ENCODE measurements at places on chromosomes 5 and 9.

- no peak overlapping the region for H3K4me3 ChIP-seq
- no peaks in the 10 kb centered on the region for H3K4me1 ChIP-seq
- no peaks in the 10 kb centered on the region for H3K27me3 ChIP-seq
- peak overlapping the region; percentile 59 for H3K27ac ChIP-seq
- H3K36me3 ChIP-seq, result no peaks in the 10 kb centered on the region
Observed at GRCh38 chr5:96157077-96157780, 195.6 kb upstream of the ELL2 start.

DNA sequence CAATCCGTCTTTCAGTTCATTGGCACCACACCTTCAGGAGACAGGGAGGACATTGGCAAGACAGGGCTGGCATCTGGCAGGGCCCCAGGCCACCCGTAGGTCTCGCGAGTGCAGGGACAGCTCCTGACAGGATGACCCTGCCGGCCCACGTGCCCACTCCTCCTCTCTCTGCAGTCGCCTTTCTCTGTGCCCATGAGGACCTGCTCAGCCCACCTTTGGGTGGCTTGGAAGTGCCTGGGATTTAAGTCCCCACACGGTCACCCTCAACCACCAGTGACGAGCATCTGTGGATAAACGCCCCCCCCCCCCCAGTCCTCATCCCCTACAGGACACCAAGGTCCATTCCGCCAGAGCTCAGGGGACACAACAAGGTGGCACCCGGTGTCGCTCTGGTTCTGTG, 4.1 kb downstream of the MRPL36 start:
- no peak for DNase-seq
- no peak overlapping the region for H3K27ac ChIP-seq
- peaks cover 12% of the 10 kb centered on the region for H3K4me1 ChIP-seq
- H3K4me3 ChIP-seq, result no peak overlapping the region
- no peaks in the 10 kb centered on the region for H3K36me3 ChIP-seq

- H3K4me3 ChIP-seq, result no peak overlapping the region
- no peaks in the 10 kb centered on the region for H3K27me3 ChIP-seq
- DNase-seq, result no peak
- H3K36me3 ChIP-seq, result no peaks in the 10 kb centered on the region
Observed at GRCh38 chr9:137150617-137151457, 11.9 kb downstream of the GRIN1 start.

DNA sequence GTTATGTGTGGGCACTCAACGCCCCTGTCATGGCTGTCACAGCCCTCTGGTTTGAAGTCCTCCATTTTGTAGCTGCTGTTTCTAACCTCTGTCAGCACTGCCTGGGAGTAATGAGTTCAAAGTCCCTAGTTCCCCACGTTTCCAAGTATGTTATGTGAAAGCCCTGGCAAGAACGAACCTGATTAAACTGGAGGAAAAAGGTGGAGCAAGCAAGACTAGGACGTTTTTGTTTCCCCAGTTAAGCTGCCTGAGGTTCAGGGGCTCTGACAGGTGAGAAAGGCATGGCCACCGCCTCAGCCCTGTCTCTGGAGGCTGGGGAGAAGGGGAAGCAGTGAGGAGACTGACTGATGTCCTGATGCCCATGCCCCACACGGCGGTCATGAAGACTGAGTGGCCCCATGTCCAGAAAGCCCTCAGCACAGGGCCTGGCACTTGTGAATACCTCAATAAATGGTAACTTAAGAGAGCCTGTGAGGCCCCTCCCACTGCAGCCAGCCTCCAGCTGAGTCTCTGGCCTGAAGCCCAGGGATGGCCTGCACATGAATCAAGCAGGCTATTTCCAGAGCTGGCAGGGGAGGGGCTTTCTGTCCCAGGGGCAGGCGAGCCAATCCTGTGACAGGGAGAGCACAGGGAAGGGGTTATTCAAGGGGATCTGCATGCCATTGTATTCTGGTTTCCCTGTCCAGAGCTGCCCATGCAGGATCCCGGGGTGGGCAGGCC, 61.8 kb downstream of the PFDN1 start:
- H3K27me3 ChIP-seq, result no peaks in the 10 kb centered on the region
- no peak overlapping the region for H3K4me3 ChIP-seq
- H3K27ac ChIP-seq, result peak overlapping the region; percentile 54
- H3K4me1 ChIP-seq, result no peaks in the 10 kb centered on the region
- no peaks in the 10 kb centered on the region for H3K36me3 ChIP-seq

- H3K27ac ChIP-seq, result no peak overlapping the region
- peaks cover 5% of the 10 kb centered on the region for H3K27me3 ChIP-seq
- H3K4me1 ChIP-seq, result no peaks in the 10 kb centered on the region
- H3K4me3 ChIP-seq, result no peak overlapping the region
Observed at GRCh38 chr9:91582181-91582580, 158.5 kb upstream of the NFIL3 start.

GRCh38 chr5:138942861-138943260, 67.7 kb upstream of the LRRTM2 start:
- no peaks in the 10 kb centered on the region for H3K36me3 ChIP-seq
- H3K27me3 ChIP-seq, result no peaks in the 10 kb centered on the region
- no peak for DNase-seq
- no peak overlapping the region for H3K4me3 ChIP-seq
- no peak overlapping the region for H3K27ac ChIP-seq

- no peak overlapping the region for H3K4me3 ChIP-seq
- no peak overlapping the region for H3K27ac ChIP-seq
- no peak for DNase-seq
- H3K4me1 ChIP-seq, result peaks cover 9% of the 10 kb centered on the region
Observed at GRCh38 chr5:170523142-170523551, 19.3 kb downstream of the KCNIP1 start.

DNA sequence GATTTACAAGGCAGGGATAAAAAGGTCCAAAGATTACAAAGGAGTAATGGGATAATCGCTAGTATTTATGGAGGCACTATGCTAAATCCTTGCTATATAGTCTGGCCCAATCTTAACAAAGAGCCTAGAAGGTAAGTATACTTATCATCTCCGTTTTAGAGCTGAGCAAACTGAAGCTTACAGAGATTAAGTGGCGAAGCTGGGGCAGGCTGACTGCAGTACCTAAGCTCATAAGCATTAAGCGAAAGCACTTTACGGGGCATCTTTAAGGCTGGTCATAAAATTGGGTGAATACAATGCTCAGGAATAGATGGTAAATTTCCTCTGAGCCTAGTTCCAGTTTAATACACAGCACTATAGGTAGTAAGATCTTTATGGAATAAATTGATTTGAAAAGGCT, 30.0 kb upstream of the ZNF366 start:
- no peak overlapping the region for H3K27ac ChIP-seq
- H3K27me3 ChIP-seq, result no peaks in the 10 kb centered on the region
- no peaks in the 10 kb centered on the region for H3K4me1 ChIP-seq
- no peaks in the 10 kb centered on the region for H3K36me3 ChIP-seq
- H3K4me3 ChIP-seq, result no peak overlapping the region
- DNase-seq, result no peak

- no peaks in the 10 kb centered on the region for H3K36me3 ChIP-seq
- DNase-seq, result peak; percentile 34
- H3K4me3 ChIP-seq, result no peak overlapping the region
- H3K4me1 ChIP-seq, result no peaks in the 10 kb centered on the region
- H3K27ac ChIP-seq, result no peak overlapping the region
- peaks cover 20% of the 10 kb centered on the region for H3K27me3 ChIP-seq
Observed at GRCh38 chr5:1639757-1640156, 116.0 kb upstream of the LPCAT1 start.

- H3K27ac ChIP-seq, result no peak overlapping the region
- DNase-seq, result no peak
- no peaks in the 10 kb centered on the region for H3K36me3 ChIP-seq
- H3K4me1 ChIP-seq, result no peaks in the 10 kb centered on the region
- H3K4me3 ChIP-seq, result no peak overlapping the region
Observed at GRCh38 chr5:92041911-92042660, 659.0 kb upstream of the ARRDC3 start.

DNA sequence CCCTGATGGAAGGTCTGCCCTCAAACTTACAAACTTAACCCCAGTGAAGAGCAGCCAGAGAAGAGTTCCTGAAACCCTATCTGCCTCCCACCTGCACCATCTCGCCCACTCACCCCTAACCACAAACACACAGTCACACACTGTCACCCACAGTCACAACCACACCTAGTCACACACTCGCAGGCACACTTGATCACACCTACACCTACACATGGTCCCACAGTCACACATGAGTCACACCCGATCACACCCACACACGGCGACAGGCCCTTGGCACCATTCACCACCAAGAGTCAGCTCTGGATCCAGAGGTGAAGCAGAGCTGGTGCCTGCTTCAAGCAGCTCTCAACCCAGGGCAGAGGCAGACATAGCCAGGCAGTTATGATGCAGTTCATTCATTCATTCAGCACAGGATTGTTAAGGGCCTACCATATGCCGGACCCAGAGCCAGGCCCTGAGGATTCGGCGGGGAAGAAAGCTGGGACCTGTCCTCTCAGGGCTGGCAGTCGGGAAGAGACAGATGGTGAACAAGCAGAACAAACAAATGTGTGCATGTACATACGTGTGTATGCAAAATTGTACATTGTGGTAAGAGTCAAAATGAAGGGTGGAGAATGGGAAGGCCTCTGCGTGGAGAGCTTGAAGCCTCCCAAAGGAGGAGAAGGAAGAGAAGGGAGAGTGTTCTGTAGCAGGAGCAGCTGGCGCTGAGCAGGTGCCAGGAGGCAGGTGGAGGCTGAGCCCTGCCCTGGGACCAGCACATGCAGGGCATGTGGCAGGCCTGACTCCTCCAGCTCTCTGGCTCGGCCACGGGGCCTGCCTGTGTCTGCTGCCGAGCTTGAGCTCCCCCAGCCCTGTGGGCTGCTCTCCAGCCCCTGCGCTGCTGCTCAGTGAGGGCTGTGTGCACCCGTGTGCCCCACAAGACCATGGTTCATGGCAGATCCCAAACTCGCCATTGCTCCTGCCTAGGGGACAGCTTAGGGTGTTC, 6.4 kb downstream of the TSPAN17 start:
- DNase-seq, result no peak
- no peaks in the 10 kb centered on the region for H3K4me1 ChIP-seq
- no peaks in the 10 kb centered on the region for H3K36me3 ChIP-seq
- no peak overlapping the region for H3K27ac ChIP-seq

DNA sequence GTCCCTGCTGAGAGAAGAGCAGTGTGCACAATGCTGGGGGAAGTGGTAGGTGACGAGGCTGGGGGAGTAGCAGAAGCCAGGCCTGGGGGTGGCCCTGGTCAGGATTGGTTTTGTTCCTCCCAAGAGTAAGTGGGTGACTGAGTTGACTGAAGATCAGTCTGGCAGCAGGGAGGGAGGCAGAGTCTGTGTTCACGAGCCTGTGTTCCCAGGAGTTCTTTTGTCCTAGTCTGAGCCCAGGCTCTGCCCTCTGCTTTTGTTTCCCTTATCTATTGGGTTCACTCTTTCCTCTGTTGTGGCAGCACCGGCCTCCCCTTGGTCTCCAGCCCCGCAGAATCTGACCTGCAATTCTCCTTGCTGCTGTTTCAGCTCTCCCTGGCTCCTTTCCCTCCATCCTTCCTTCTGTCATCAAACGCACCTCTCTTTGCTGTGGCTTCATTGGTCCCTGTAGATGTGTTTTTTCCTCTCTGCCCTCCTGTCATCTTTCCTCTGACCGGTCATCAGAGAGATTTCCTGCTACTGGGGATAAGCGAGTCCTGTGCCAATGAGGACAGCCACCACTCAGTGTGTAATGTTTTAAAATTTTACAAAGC, 607.4 kb downstream of the KIF4B start:
- no peak overlapping the region for H3K4me3 ChIP-seq
- DNase-seq, result no peak
- no peak overlapping the region for H3K27ac ChIP-seq

- no peaks in the 10 kb centered on the region for H3K27me3 ChIP-seq
- H3K36me3 ChIP-seq, result no peaks in the 10 kb centered on the region
- no peaks in the 10 kb centered on the region for H3K4me1 ChIP-seq
- no peak for DNase-seq
- H3K27ac ChIP-seq, result no peak overlapping the region
- H3K4me3 ChIP-seq, result no peak overlapping the region
Observed at GRCh38 chr5:73853091-73853490, 227.1 kb downstream of the ARHGEF28 start.

- H3K4me3 ChIP-seq, result no peak overlapping the region
- no peak overlapping the region for H3K27ac ChIP-seq
- no peak for DNase-seq
- no peaks in the 10 kb centered on the region for H3K4me1 ChIP-seq
Observed at GRCh38 chr9:99432075-99432474, 210.0 kb downstream of the SEC61B start.

- no peak overlapping the region for H3K4me3 ChIP-seq
- H3K4me1 ChIP-seq, result no peaks in the 10 kb centered on the region
- H3K27me3 ChIP-seq, result no peaks in the 10 kb centered on the region
- DNase-seq, result no peak
Observed at GRCh38 chr9:101791938-101792337, 53.5 kb upstream of the GRIN3A start.

GRCh38 chr9:12884736-12885395, 110.0 kb downstream of the LURAP1L start:
- H3K36me3 ChIP-seq, result no peaks in the 10 kb centered on the region
- H3K27ac ChIP-seq, result no peak overlapping the region
- H3K4me3 ChIP-seq, result no peak overlapping the region
- H3K4me1 ChIP-seq, result no peaks in the 10 kb centered on the region

GRCh38 chr5:108529381-108529780, 147.5 kb upstream of the FBXL17 start:
- H3K36me3 ChIP-seq, result no peaks in the 10 kb centered on the region
- no peak overlapping the region for H3K4me3 ChIP-seq
- no peaks in the 10 kb centered on the region for H3K4me1 ChIP-seq
- no peaks in the 10 kb centered on the region for H3K27me3 ChIP-seq
- no peak overlapping the region for H3K27ac ChIP-seq

- no peaks in the 10 kb centered on the region for H3K36me3 ChIP-seq
- DNase-seq, result no peak
- H3K27ac ChIP-seq, result no peak overlapping the region
- no peaks in the 10 kb centered on the region for H3K4me1 ChIP-seq
Observed at GRCh38 chr9:99516657-99517049, 294.6 kb downstream of the SEC61B start.

GRCh38 chr9:72650206-72650605, 128.8 kb downstream of the TMC1 start:
- H3K4me1 ChIP-seq, result no peaks in the 10 kb centered on the region
- DNase-seq, result no peak
- no peak overlapping the region for H3K4me3 ChIP-seq
- no peaks in the 10 kb centered on the region for H3K36me3 ChIP-seq

GRCh38 chr9:69899491-69899890, 78.9 kb downstream of the CFAP95 start:
- DNase-seq, result no peak
- no peaks in the 10 kb centered on the region for H3K27me3 ChIP-seq
- H3K27ac ChIP-seq, result peak overlapping the region; percentile 2

DNA sequence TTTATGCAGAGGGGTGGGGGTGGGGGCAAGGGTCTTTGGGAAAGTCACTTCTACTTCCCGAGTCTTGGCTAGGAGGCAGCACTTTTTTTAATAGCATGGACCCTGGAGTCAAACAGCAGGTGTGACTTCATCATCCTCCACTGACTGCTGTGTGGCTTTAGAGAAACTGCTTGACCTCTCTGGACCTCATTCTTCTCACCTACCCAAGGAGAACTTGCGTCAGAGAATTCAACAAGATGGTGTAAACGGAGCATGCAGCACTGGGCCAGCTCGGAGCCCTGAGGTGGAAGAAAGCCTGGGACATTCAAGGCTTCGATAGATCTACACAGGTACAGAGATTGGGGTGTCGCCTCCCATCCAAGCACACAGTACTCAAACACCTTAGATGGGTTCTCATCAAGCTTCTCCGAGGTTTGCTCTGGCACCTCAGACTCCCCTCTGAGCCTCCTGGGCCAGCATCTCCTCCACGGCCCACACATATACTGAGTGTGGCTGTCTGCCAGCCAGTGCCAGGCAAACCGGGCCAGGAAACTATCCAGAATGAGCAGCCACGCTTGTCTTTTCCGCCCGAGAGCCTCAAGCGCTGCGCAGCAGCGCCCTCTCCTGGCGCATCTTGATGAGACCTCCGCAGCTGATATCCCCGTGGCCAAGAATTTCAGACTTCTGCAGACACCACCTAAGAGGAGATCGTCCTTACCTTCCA, 4.6 kb upstream of the SLC25A48 start:
- H3K36me3 ChIP-seq, result no peaks in the 10 kb centered on the region
- no peak overlapping the region for H3K4me3 ChIP-seq
- peak; percentile 42 for DNase-seq
- peaks cover 28% of the 10 kb centered on the region for H3K27me3 ChIP-seq
- no peaks in the 10 kb centered on the region for H3K4me1 ChIP-seq

All from breast epithelium (tissue), 4 donors.